ENCODE measurements at places on chromosomes 3 and 15.
A peak's percentile ranks its signal among the peaks of the same experiment; 100 is the strongest.

DNA sequence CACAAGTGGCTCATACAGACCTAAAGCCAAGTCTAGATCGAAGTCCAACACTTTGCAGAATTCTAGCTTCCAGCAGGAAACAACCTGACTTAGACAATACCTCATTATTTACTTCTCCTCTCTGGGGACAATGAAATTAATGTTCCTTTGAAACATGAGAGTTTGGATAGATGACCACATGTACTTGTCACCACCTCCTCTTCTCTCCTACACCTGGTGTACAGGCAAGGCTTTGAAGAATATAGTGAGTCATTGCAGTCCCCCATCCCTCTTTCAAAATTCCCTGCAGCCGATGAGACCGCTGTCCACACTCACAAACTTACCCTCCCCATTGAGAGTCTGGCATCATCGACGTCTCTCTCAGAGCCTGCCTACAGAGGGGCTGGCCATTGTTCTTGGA is 189.0 kb upstream of the HES1 start:
- no peak for DNase-seq

GRCh38 chr3:55750525-55750924 is 263.4 kb upstream of the WNT5A start:
- peak; percentile 96 for DNase-seq

- DNase-seq: peak; percentile 97
These were observed 103.5 kb downstream of the CD47 start for GRCh38 chr3:107987036-107987939.

DNA sequence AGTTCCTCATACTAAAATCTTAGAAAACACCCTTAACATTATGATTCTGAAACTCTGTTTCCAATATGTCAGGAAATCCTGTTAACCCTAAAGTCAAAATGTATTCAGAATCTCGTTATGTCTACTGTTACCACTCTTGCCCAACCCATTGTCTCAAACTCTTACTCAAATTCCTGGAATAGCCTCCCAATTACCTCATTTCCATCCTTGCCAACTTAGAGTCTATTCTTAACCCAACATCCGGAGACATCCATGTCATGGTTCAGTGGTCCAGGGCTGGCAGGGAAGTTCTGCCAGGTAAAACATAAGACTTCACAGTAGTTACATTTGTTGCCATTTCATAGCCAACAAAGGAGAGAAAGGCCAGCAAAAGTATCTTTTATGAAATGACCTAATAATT is 593.9 kb downstream of the PYDC2 start:
- peak; percentile 8 for DNase-seq

DNA sequence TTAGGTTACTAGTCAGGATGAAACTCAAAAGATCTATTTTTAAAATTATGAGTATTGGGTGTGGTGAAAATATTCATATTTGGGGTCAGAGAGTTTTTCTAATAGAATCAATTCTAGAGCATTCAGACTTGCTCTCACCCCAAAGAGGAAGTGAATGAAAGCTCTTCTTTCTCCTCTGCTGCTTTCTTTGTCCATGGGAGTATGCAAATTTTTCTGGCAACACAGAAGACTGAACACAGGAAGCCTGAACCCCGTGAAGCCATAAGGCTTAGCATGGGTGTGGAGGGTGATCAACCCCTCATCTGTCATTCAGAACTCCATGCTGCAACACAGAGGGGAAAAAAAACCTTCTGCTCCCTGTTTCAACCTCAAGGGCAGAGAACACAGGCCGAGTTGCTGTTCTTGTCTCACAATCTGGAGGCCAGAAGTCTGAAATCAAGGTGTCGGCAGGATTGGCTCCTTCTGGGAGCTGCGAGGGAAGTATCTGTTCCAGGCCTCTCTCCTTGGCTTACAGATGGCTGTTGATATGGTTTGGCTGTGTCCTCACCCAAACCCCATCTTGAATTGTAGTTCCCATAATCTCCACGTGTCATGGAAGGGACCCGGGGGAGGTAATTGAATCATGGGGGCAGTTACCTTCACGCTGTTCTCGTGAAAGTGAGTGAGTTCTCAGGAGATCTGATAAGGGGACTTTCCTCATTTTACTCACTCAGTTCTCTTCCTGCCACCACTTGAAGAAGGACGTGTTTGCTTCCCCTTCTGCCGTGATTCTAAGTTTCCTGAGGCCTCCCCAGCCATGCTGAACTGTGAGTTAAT is 33.7 kb upstream of the CD47 start:
- no peak for DNase-seq

DNA sequence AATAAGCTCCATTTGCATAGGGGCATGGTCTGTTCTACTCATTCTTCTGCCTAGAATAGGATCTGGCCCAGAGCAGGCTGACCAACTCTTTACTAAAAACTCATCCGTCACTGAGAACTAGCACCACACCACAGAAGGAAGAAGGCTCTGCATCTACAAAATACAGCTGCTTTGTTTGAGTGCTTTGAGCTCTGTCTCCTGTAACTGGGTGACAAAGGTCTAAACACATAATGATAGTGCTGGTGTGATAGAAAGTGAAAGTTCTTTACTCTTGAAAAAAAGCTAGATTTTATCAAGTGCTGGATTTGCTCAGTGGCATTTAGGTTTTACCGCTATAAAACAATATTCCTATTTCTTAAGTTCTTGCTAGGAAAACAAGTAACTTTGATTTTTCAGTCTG is 140.7 kb downstream of the FHIT start:
- no peak for DNase-seq

DNA sequence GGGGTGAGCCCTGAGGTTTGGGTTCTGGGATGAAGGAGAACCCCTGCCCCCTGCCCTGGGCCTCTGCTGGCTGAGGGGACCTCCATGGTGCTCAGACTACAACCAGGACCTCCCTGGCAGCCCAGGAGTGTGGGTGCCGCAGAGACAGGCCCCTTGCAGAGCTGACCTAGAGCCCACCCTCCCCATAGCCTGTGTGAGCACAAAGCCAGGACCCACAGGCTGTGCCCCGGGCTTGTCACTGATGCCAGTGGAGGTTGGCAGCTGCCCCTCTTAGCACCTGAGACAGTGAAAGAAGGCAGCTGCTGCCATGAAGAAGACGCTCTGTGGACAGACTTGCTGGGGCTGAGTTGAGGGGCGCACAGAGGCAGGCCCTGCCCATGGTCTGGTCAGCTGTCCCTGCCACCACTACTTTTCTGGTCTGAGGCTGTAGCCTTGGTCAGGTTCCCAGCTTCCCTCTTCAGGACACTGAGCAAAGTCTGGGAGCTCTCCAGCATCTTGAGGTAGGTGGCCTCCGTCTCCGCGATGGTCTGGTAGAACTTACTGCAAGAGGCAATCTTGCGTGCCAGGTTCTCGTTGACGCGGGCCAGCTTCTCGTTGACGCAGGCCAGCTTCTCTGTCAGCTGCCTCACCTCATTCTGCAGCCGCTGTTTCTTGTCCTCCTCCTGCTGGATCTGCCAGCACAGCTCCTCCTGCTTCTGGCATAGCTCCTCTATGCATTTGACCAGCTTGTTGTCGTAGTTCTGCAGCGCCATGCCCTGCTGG is 23.0 kb downstream of the USP4 start:
- no peak for DNase-seq

GRCh38 chr3:53842436-53843194 is 3.6 kb downstream of the CHDH start:
- DNase-seq: no peak

GRCh38 chr15:87716422-87716821 is 540.1 kb downstream of the NTRK3 start:
- no peak for DNase-seq

- DNase-seq: no peak
These were observed 28.0 kb downstream of the RAD51 start for GRCh38 chr15:40722934-40723333.

DNA sequence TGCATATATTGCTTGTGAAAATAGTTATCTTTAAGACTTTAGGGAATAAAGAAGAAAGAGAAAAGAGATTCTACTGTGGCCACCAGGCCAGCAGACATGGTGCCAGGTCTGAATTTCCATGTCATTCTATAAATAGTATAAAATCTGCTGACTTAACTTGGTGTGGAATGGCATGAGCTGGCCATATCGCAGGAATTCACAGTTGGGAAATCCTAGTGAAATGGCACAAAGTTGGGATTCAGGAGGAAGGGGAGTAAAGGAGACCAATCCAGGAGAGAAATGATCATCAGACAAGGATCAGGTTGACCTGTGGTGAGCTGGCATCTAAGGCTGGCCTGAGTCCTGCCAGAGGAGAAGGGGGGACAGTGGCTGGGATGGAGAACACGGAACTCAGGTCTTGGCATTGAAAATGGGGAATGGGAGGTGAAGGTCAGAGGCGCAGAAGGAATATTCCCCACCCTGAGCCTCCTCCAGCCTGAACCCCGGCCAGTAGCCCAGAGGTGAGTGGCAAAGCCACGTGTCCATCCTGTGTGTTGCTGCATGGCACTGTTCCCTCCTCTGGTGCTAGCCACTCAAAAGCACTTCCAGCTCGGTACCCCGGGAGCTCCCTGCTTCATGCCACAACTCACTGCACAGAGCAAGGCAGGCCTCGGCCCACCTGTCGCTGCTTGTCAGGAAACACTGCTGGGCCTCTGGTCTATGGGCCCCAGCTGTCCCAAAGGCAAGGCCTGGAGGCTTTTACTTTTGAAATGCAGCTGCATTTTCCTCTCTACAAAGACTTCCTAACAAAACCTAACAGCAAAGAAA is 51.4 kb downstream of the SSUH2 start:
- peak; percentile 13 for DNase-seq

- peak; percentile 81 for DNase-seq
These were observed 20.4 kb upstream of the COPG1 start for GRCh38 chr3:129228891-129229585.

Data from fibroblast of skin of abdomen (primary cell).